Renal pelvis (tissue), 12 donors: ENCODE measurements at places on chromosomes 6 and 20.

- no peak for DNase-seq
Observed at GRCh38 chr6:12869816-12870432, 153.4 kb downstream of the PHACTR1 start.

DNA sequence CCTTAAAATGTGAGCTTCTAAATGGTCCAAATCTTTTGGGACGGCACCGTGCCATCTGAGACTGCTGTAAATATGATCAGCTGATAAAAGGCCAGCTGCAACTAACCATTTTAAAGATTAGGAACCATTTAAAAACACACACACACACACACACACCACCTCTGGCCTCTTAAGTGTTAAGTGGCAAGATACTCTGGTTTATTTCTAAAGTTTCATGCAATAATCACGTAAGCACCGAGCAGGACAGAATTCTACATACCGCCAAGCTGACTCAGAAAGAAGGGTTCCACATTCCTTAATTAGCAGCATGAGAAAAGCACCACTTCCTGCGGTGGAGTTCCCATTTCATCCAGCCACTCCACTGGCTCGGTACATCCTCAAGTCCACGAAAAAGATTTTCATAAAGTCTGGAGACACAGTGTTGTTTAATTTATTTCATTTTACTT is 17.8 kb upstream of the ZNF217 start:
- DNase-seq = no peak

- peak; percentile 82 for DNase-seq
Observed at GRCh38 chr6:89977808-89978748, 83.8 kb downstream of the GJA10 start.

DNA sequence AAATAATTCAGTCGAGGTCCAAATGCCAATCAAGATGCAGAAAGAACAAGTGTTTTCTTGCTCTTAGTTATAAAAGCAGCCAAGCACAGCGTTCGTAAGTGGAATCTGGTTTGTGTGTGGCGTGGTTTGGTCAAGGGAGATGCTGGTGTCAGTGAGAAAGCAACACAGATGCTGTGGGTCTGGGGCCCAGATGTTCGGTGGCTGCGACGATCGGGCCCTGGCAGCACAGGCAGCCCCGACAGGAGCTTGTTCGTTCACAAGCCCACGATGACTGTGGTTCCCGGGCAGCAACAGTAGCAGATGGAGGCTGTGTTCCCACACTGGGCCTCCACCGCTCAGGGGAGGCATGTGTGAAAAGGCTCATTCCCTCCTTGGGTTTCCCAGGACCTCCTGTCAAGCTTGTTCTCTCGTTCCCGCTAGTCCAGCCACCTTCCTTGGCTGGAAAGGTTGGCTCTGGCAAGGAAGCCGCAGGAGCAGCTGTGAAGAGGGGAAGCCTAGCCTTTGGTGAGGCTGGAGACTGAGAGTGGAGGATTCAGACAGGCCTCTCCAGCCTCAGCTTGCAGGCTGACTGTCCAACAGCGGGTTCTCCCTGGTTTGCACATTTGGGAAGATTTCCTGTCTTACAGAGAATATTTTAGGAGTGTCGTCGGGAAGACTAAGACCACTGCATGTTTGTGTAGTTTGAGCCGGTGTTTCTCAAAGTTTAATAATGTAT is 304.7 kb downstream of the QKI start:
- no peak for DNase-seq

DNA sequence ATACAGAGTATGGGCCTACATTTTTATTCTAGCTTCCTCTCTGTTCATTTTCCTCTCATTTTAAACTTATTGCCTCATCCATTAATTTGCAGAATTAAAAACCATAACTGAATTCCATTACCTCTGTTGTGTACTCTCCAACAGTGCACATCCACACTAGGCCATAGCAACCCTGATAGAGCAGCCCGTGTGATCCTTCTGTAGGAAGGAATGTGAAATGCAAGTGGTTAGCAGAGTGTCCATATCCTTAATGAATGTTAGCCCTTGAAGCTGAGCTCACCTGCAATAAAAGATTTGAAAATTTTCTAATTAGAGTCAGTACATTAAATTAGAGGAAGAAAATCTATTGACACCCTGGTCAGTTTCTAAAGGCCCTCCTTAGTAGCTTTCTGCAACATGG is 6.5 kb upstream of the GRIK2 start:
- no peak for DNase-seq

DNA sequence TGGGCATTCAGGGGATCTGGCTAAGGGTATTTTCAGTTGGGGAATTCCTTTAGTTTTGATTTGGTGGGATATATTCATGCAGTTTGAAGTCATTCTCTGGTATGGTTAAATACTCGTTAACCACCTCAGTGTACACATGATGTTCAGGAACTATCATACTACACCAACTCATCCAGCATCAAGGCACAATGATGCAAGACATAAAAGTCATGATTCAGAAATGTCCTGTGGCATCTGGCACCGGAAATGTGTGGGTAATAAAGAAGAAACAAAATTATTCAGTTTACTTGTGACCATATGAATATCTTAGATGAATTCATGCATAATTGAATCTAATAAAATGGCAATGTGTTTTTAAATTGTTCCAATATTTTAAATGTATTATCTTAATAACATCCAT is 129.0 kb upstream of the BMP5 start:
- no peak for DNase-seq
